ENCODE measurements at places on chromosomes 13 and 19.

DNA sequence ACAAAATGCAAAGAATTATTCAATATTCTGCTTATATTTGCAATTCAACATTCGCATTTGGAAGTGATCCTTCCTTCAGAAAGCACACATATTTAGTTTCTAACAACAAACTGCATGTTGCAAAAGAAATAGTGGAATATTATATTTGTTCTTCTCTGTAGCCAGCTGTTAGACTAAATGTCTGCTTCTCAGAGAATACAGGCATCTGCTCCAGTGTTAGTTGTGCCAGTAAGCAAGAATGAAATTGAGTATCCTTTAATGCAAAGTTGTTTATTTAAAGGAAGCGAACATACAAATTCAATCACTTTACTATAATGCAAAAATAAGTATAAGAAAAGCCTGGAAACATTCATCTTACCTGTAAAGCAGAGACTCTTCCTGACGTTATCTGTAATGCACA, 663 bp downstream of the SLITRK6 start:
- DNase-seq: no peak

DNA sequence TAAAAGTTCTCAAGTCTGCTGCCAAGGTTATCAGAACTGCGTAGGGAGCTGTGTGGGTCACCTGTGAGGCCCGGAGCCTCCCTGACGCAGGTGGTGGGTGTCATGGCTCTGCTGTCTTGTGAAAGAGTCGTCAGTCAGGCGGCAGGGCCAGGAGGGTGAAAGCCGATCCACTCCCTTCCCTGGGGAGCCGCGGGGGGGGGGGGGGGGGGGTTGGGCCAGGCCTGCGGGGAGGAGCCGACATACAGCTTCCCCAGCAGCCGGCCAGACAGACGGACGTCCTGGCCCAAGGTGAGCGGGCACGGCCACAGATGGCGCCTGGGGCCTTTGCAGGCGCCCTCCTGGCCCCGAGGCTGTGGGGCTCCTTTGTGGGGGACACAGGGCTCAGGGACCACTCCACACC, 12.4 kb downstream of the SBNO2 start:
- peak; percentile 71 for DNase-seq

GRCh38 chr13:41833201-41833600, 127.7 kb downstream of the VWA8 start:
- no peak for DNase-seq

GRCh38 chr13:48643159-48643558, 10.6 kb upstream of the CYSLTR2 start:
- DNase-seq: no peak

GRCh38 chr13:45055902-45056648, 64.2 kb upstream of the GTF2F2 start:
- no peak for DNase-seq

- no peak for DNase-seq
Observed at GRCh38 chr19:6007866-6008265, 29.9 kb upstream of the RANBP3 start.

DNA sequence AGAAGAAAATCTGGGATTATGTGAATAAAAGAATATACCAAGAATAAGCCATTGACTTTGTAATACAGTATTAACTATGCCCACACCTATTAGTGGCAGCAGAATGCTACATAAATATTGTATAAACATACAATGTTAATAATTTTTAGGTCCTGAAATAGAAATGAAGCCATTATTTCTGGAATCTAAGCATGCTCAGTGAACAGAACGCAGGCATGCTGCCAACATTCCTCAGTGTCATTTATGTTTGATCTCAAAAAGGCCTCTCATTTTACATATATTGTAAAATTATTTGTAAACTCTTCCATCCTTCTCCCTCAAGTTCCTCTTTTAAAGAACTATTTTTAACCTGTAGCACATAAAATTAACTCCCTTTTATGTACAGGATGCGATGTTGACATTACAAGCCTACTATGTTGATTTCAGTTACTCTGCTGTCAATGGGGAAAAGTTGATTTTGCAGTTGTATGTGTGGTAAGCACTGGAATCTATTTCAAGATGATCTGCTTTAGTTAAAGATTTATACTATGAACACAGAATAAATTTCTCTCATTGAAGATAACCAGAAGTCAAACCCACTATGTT, 118.8 kb downstream of the VWA8 start:
- DNase-seq: no peak

DNA sequence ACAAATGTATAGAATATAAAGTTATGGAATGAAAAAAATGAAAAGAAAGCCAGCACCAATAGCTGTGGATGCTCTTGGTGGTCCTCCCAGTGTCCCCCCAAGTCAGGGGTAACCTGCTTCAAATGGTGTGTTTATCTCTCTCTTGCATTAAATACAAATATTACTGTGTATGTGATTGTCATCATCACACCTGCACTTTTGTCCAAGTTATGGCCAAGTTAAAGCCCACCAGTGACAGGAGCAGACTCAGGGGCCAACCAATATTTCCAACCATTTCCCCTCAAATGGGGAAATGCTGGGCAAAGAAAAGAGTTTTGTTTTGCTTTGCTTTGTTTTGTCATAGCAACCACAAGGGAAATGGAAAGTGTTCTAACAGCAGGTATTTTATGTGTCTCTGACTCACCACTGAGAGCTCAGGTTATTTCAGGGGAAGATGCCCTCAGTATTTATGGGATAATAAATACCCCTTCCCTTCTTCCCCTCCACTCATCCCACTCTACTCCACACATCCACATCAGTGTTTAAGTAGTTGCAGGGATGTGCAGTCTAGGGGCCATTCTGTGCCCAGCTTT, 133.6 kb downstream of the COL4A1 start:
- DNase-seq: no peak

- DNase-seq: no peak
Observed at GRCh38 chr13:48896312-48896711, 79.4 kb upstream of the FNDC3A start.

GRCh38 chr13:97250560-97250959, 28.4 kb downstream of the MBNL2 start:
- DNase-seq: no peak

DNA sequence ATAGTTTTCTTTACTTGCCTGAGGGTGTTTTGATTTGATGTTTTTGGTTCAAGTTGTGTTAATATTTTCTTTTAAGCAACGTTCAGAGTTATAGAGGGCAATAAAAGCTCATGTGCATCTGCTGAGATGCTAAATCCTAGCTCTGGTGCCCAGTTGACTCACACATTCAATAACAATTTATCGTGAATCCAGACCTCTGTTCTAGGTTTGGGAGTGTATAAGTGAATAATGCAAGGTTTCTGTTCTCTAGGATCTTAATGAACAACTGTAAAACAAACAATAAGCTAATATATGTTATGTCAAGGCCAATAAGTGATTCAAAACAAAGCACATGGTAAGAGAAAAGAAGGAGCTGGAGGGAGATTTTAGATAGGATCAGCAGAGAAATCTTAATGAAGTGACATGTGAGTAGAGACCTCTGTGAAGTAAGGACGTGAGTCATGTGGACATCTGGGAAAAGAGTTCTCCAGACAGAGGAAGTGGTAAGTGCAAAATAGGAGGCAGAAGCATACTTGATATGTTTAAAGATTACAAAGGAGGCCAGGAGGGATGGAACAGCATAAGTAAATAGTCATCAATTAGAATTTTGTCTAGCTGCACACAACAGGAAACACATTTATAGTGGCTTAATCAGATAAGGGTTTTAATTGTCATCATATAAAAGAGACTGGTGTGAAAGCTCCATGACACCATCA, 278.5 kb upstream of the HTR2A start:
- DNase-seq: no peak

GRCh38 chr13:80215368-80215767, 125.6 kb downstream of the SPRY2 start:
- DNase-seq: no peak

- no peak for DNase-seq
Observed at GRCh38 chr13:24104723-24105122, 55.8 kb upstream of the SPATA13 start.

DNA sequence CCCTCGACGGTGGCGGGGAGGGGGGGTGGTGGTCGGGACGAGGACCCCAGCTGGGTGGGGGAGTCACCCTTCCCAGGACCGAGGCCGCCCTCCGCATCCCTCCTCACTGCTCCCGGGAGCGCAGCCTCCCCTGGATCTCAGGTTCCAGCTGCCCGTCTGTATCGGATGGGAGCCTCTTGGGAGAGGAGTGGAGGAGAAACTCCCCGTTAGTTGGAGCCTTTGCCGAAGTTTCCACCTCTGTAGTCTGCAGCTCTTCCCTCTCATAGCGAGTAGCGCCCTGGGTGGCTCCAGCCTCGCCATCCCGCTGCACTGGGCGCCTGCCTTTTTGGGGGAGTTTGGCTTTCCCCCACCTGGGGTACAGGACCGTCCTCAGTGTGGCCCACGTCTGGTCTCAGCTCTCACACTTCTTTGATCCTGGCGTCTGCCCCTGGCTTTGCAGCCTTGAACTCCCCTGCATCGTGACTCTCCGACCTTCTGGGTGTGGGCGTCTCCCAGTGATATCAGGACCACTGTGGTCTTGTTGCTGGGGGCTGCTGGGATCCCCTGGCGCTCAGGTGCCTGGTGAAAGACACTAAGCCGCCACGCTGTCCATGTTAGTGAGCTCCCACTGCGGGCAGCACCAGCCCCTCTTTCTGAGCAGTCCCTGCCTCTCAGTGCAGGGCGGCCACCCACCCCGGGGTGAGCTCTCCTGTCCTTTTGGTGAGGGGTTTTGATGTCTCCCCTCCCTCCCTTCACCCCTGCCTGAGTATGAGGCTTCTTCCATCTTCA, 1.1 kb downstream of the CNOT3 start:
- DNase-seq: peak; percentile 43

DNA sequence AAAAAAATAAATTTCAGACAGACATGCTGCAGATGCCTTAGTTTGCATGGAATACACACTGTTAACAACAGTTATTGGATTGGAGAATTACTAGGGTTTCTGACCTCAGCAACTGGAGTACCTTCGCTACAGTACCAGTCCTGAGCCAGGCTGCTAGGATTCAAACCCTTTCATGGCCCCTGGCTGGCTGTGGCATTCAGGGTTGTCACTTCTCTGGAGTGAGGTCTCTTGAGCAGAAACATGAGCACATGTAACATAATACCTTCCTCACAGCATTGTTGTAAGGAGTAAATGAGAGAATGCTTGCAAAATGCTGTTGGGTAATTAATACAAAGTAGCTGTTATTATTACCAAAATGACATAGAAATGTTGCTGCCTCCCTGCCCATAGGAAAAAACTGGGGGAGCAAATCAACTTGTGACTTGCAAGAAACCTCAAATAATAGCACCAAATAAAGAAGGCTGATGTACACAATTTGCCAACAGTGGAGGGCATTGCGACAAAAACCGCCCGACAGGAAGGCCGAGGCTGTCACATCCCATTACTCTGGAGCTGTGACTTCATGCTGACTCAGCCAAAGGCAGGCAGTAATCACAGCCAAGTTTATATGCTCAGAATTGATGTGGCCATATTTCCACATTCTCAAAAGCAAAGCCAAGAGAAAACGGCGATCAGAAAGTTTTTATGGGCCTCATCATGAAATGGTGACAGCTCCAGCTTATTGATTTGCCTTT, 100.4 kb downstream of the RFC3 start:
- DNase-seq: no peak

- DNase-seq: no peak
Observed at GRCh38 chr13:67855741-67856238, 625.7 kb upstream of the PCDH9 start.

GRCh38 chr13:101698400-101698799, 245.9 kb downstream of the ITGBL1 start:
- DNase-seq: no peak

GRCh38 chr13:63625869-63626268, 2210.2 kb upstream of the PCDH20 start:
- DNase-seq: no peak

DNA sequence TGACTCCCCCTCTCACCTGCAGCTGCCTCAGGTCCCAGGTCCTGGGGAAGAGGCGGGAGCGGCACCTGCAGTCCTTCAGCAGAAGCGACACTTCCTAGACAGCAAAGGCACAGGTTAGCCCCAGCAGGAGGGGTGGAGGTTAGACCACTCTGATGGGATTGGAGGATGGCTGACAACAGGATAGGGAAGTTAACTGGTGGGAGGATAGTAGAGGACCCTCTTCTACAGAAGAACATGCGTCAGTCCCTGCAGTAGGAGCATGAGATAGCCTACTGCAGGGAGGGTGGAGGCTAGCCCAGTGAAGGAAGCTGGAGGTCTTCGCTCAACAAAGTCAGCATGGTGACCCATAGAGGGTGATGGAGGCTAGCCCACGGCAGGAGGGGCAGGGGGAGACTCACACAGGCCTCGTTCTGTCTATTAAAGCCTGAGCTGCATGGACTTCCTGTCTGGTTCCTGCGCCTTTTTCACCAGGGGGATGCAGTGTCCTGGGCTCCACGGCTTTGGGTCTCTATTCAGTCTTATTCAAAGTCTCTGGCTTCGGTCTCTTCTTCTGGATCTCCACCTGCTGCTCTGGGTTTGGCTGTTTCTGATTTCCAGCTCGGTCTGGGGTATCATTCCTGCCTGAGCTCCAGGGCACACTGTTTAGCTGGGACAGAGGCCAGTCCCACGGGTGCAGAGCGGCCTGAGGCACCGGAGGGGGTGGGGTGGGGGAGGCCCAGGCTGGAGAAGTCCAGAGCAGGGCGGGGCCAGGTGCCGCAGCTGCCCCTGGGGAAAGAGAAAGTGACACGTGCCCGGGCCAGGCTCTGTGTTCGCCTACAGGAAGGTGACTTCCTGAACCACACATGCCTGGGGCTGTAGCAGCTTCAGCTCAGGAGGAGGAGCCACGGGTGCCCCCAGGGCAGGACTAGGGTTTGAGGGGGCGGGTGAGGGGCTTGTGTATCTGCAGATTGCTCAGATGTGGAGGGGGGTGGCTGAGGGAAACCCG, 7.3 kb downstream of the IFNL3 start:
- peak; percentile 62 for DNase-seq

GRCh38 chr19:6753178-6754031, 13.8 kb downstream of the SH2D3A start:
- DNase-seq: no peak

- DNase-seq: no peak
Observed at GRCh38 chr13:27041341-27041740, 130.3 kb downstream of the USP12 start.

DNA sequence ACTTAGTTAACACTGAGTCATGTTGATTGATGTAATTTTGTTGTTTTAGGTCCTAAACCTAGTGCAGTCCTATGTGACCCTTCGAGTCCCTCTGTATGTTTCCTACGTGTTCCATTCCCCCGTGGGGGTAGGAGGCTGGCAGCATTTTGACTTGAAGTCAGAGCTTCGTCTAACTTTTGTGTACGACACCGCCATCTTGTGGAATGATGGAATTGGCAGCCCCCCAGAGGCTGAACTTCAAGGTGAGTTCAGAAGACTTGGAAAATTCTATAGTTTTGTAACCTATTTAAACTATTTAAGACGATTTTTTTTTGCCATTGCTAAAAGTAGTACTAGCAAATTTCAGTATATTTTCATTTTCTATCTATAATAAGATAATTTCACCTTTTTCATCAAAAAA, 117.9 kb downstream of the STOML3 start:
- DNase-seq: peak; percentile 81

- DNase-seq: no peak
Observed at GRCh38 chr19:798415-799075, 1.3 kb downstream of the PTBP1 start.

- no peak for DNase-seq
Observed at GRCh38 chr13:31631071-31631470, 108.3 kb upstream of the RXFP2 start.
